ENCODE measurements at places on chromosomes 16 and 17.

DNA sequence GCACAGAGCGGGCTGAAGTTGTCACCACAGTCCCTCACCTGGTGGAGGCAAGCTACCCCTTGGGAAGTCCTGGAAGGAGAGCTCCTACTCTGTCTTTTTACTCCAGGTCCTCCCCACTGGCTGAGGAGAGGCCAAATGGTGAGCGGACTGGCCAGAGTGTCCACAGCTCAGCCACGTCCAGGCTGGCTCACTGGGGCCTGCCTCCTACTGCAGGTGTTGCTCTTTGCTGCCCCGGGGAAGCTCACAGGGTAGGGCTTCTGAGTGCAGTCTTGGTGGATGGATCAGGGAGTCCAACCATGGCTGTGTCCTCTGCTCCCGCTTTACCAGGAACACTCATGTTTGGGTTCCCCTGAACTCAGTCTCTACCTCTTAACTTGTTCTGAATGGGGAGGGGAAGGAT lies 2.7 kb downstream of the B9D1 start:
- no peak for DNase-seq

DNA sequence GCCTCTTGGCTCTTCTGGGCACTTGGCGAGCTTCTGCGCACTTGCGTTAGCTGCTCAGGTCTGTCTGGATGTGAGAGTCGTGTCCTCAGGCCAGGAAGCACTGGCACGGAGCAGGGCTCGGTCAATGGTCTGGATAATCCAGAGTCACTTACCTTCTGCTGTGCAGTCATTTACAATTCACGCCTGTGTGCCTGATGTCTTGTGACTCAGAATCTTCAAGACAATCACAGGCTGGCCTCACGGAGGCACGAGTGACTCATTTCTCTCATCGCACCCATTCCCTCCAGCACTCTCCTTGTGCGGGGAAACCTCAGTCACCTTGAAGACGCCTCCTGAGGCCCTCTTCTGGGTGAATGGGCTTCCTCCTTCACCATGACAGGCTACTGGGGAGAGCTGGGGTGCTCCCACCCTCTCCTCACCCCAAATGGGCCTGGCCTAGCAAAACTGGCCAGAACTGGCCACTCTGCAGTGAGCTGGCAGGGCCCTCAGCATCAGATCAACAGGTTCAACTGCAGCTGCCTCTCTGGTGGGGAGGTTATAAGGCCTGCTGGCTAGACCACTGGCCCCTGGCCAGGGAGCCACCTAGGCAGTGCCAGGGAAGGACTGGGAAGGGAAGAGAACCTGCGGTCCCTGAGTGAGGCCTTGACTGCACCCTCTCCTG lies 1.9 kb upstream of the CAPN15 start:
- peak; percentile 68 for DNase-seq

DNA sequence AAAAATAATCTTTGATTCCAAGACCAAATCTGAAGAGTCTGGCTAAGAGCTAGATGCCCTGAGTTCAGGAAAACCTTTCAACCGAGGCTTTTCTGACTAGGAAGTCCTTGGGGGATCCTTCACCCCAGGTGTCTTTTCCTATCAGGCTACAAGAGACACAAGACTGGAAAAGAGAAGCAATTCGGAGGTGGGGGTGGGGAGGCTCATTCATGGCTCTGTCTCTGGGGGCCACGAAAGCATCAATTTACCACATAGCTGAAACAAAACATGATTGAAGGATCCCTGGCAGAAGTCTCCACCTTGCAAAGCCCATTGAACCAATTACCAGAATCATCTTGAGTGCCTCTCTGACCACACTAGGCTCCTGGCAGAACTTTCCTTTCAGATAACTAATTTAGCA lies 239.8 kb upstream of the SALL1 start:
- DNase-seq = no peak

DNA sequence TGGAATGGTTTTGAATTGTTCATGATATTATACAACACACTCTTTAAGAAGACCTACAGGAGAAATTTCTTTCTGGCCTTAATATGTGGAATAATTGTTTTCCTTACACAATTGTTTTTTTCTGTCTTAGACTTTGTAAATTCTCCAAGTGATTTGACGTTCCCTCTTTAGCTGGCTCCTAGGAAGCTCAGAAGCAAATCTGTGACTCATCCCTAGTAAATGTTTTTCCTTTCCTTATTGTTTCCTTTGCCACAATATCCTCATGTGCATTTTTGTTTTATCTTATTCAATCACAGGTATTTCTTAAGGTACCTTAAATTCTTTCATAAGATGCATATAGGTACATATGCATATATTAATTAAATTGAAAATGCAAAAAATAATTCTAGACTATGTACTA lies 13.5 kb downstream of the KIAA0753 start:
- no peak for DNase-seq

DNA sequence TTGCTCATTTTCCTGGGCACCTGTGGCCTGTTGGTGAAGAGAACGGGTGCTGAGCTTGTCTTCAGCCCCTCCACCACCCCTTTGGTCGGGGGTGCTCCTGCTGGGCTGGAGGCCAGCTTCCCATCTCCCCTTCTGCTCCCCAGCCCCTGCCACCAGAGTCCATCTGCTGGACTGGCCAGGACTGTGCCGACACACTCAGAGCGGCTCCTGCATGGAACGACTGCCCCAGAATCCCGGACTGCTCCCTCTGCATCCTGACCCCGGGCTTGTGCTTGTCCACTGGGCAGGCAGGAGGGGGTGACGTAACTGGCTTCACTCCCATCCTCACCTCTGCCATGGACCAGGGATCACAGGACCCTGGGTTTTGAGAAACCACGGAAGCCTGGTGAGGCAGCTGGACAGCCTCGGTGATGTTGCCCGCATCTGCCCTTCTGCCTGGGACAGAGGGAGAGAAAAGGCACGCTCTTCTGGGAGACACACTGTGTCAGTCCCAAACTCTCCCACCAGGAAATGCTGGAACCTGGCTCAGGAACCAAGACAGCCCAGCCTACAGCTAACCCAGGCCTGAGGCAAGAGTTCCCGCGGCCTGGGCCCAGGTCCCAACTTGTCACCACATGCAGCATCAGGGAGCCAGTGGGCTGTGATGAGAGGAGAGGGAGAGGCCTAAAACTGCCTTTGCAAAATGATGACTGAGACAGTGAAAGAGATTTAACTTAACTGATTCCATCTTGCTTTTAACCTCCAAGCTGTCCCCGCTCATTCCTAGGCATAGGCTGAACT lies 16.1 kb upstream of the GSDMA start:
- no peak for DNase-seq

GRCh38 chr16:85286951-85287814 lies 174.9 kb upstream of the CIBAR2 start:
- DNase-seq = no peak

GRCh38 chr17:64081802-64082799 lies 47.8 kb downstream of the ERN1 start:
- DNase-seq = peak; percentile 75

- DNase-seq = no peak
These were observed 24.6 kb upstream of the FAAP100 start for GRCh38 chr17:81576621-81577277.

DNA sequence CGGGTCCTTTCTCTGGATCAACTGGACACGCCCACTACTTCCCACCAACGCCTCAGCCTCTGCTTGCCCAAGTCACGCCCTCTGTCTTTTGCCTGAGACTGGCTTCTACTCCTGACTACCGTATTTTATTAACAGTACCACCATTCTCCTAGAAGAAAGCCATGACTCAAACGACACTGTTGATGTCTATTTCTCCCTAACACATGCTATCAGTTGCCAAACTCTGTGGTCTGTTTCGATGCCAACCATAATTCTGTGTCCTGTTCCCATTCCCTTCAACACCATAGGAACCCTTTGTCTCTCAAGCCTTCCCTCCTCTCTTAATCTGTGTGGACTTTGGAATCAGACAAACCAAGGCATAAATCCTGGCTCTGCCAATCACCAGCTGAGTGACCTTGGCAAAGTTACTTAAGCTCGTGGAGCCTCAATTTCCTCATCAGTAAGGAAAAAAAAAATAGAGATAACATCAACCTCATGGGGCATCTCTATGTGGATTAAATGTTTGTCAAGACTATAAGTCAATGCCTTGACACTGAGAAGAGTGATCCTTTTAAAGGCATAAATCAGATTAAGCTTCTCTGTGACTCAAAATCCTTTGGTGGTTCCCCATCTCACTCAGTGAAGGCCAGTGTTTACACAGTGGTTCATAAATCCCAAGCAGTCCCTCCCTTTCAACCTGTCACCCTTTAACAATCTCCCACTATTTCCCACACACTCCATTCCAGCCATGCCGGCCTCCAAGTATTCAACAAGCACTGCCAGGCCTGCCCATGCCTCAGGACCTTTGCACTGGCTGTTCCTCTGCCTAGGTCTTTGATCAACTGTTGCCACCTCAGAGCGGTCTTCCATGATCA lies 45.6 kb downstream of the ERN1 start:
- DNase-seq = no peak

GRCh38 chr17:62162898-62163297 lies 97.8 kb upstream of the MED13 start:
- no peak for DNase-seq

DNA sequence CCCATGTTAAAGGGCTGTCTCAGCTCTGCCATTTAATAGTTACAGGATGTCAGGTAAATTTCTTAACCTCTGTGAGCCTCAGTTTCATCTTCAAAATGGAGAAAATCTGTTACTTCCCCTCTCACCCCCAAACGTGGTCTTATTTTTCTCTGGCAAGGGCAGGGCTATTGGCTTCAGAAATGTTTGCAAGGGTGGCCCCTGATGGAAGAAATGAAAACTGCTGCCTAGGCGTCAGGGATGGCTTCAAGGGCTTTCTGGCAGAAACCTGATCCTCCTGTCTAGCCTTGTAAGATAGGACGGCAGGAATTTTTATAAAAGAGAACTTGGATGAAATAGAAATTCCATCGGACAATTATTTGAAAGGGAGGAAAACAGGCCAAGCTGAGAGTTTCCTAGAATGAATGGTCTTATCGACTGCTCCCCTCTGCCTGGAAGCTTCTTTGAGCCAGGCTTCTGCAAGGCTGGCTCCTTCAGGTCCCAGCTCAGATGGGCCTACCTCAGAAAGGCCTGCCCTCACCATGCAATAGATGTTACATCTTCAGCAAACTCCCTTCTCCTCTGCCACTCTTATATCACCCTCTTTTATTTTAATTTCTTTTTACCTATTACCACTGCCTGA lies 43.0 kb upstream of the TANGO6 start:
- peak; percentile 67 for DNase-seq

DNA sequence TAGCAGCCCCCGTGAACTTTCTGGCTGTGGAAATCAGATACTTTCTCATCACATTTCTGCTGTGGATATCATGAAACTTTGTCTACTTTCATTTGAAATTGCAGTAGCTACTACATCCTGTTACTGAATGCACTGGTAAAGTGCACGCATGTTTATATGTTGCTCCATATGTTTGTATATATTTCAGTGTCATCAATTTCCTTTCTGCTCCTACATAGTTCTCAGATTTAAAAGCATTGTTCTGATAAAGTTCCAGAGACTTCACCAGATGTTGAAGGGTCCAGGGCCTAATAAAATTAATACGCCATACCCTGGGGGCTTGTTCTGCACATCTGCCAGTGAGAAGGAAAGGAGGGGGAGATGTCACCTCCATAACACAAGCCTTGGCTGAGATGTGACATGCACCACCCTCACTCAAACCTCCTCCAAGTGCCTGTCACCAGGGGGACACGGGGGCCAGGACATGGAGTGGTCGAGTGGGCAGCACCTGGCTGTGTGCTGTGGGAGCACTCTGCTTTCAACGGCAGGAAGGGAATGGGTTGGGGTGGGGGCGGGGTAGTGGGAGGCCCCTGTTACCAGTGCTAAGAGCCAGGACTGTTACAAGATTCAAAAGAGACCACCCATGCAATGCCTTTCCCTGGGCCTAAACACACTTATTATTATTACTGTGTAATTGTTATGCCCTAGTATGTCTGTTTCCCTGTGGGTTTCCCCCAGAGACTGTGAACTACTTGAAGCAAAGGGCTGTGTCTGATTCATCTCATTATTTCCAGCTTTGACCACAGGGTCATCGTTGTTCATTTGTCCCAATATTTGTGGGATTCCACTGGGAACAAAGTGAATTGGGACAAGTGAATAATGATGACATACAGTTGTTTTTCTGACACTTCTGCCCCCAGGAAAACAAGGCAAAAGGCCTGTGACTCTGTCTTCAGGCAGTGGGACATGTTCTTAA lies 193.4 kb downstream of the FOXL1 start:
- DNase-seq = no peak

- DNase-seq = no peak
These were observed 55.9 kb upstream of the SREBF1 start for GRCh38 chr17:17892731-17893130.

DNA sequence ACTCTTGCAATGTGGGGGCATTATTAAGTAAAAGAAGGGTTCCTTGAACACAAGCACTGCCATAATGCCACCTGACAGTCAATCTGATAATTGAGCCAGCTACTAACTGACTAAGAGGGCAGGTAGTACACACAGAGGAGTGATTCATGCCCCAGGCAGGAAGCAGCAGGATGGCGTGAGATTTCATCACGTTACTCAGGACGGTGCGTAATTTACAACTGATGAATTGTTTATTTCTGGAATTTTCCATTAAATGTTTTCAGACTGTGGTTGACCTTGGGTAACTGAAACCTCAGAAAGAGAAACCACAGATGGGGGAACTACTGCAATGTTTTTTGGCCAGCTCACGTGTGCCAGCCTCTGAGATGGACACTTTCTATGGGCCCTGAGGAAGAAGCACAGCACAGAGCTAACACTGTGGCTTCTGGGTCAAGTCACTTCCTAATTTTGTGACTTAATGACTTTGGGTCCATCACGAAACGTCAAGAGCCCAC lies 46.7 kb downstream of the C17orf67 start:
- DNase-seq = peak; percentile 51

DNA sequence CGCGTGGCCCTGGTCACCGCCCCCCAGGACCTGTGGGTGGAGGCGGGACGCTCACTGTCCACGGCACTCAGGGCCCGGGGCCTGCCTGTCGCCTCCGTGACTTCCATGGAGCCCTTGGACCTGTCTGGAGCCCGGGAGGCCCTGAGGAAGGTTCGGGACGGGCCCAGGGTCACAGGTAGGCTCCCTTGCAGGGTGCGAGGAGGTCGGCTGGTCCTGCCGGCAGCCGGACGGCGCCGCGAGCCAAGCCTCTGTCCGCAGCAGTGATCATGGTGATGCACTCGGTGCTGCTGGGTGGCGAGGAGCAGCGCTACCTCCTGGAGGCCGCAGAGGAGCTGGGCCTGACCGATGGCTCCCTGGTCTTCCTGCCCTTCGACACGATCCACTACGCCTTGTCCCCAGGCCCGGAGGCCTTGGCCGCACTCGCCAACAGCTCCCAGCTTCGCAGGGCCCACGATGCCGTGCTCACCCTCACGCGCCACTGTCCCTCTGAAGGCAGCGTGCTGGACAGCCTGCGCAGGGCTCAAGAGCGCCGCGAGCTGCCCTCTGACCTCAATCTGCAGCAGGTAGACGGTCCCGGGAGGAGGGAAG lies 1.3 kb downstream of the GUCY2D start:
- DNase-seq = no peak

DNA sequence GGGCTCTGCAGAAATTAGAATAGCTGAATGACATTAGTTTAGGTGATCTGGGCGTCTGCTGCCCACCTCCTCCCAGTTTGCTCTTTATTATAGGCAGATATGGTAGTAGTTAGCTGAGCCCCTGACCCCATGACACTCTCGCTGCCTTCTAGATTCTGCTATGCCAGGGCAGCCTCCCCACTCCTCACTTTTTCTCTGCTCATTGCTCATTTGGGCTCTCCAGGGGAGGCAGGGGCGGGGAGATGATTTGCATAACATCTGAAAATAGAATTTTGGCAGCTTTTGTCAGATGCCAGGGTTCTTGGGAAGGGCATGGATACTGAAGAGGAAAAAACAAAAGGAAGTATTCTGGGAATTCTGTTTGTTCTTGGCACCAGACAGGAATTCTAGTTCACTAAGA lies 78.0 kb upstream of the GAS7 start:
- DNase-seq = no peak

GRCh38 chr17:4944554-4945175 lies 3.7 kb downstream of the PFN1 start:
- DNase-seq = peak; percentile 34

- no peak for DNase-seq
These were observed 71.8 kb downstream of the SRCIN1 start for GRCh38 chr17:38533866-38534497.
